Nucleus accumbens (tissue), 56 donors: ENCODE measurements at places on chromosomes 11 and 22.

DNA sequence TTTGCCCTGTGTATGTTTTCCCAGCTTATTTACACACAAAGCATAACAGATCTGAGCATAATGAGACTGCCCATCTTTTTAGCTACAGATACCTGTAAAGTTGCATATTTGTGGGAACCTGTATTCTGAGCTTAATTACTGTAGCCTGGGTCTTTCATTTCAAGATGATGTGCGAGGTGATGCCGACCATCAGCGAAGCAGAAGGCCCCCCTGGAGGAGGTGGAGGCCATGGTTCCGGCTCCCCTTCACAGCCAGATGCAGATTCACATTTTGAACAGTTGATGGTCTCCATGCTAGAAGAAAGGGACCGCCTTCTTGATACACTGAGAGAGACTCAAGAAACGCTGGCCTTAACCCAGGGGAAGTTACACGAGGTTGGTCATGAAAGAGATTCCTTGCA lies 1.5 kb downstream of the PPFIA1 start:
- DNase-seq, result no peak

- DNase-seq, result no peak
These were observed 1.8 kb downstream of the PRAME start for GRCh38 chr22:22556995-22557925.

- no peak for DNase-seq
These were observed 19.9 kb upstream of the BACE1-AS start for GRCh38 chr11:117271208-117271607.

- DNase-seq, result no peak
These were observed 25.8 kb downstream of the PHF21B start for GRCh38 chr22:44983878-44984482.

DNA sequence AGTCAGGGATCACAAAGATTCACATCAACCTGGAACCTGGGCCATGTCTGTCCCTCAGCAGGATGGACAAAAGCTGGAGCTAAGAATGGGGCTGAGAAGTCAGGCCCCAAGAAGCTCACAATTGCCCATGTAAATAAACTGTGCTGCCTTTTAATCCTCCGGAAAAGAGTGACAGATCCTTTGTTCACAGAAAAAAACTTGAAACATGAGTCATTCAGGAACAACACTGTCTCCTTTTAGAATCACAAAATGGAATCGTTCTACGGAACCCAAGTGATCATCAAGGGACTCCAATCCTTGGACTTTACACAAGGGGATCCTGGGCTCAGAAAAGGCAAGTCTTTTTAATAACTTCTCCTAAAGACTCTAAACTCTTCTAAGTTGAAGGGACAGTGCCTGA lies 36.1 kb downstream of the RELT start:
- DNase-seq, result no peak

- no peak for DNase-seq
These were observed 11.0 kb downstream of the GATD1 start for GRCh38 chr11:766106-766935.

DNA sequence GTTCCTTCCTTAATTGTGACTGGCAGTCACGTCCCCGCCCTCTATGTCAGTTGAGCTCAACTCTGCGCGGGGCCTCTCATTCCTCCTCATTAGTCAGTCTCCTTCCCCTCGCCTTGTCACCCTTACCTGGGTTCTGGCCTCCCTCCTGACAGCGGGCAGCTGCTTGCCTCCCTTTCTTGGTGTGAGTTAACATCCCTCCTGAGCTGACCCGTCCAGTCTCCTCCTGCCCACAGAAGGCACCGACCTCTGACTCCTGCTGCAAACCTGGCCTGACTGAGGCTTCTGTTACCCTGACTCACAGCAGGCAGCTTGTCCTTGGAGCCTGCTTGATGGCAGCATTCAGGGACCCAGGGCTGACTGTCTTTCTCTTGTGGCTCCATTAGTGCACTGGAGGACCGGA lies 45.2 kb downstream of the GRIK4 start:
- DNase-seq, result no peak

GRCh38 chr11:31987118-31988005 lies 103.5 kb upstream of the RCN1 start:
- no peak for DNase-seq

DNA sequence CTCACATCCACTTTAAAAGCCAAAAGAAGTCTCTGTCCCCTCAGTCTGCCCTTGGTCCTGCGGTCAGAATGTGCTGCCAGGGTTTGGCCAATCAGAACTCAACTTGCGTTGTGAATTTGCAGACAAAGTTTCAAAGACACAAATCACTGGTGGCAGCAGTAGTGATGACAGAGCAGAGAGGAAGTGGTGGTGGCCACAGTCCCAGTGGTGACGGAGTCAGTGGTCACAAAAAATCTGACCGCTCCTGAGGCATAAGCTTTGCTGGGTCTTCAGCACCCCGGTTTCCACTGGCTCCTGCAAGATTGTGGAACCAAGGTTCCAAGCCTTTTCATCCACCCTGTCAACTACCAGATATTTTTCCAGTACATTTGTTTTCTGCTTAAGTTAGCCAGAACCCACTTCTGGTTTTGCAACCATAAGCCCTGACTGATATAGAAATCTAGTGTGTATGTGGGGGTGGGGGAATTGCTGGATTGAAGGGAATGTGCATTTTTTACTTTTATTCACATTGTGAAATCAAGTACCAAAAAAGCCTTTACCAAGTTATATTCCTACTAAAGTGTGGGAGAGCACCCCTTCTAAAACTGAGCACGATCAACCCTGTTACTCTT lies 112.3 kb downstream of the TMPRSS5 start:
- DNase-seq, result no peak

- DNase-seq, result no peak
These were observed 64.6 kb downstream of the ARHGEF12 start for GRCh38 chr11:120400564-120401364.

- DNase-seq, result no peak
These were observed 114.2 kb downstream of the CACNA1I start for GRCh38 chr22:39684702-39685281.

DNA sequence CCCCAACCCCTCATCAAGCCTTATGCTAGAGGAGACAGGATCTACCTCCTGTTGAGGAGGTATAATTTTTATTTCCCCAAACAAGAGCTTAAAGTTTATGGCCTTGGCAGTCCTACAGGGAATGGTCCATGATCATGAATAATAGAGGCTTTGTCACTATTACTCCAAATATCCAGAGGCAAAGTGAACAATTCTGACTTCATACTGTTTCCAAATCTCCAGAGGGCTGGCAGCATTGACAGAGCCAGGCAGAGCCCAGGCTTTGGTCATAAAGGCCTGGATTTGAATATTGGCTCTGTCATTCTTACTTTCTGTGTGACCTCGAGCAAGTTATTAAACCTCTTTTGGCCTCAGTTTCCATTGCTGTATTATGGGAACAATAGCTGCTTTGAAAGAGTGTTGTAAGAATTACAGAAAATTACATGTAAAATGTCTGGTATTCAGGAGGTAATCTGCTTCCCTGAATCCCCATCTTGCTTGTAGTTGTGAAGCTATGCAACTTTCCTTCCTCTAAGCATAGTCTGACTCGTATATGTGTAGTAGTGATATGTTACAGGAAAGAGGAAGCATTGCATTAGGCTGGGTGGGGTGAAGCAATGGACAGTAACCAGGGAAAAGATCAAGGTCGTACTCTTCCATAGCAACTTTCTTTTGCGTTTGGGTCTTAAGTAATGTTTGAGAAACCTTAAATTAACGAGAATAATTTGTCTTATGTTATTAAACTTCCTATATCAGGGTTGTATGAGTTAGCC lies 88.8 kb downstream of the CD44 start:
- no peak for DNase-seq

GRCh38 chr22:42693763-42694683 lies 26.6 kb downstream of the A4GALT start:
- no peak for DNase-seq

DNA sequence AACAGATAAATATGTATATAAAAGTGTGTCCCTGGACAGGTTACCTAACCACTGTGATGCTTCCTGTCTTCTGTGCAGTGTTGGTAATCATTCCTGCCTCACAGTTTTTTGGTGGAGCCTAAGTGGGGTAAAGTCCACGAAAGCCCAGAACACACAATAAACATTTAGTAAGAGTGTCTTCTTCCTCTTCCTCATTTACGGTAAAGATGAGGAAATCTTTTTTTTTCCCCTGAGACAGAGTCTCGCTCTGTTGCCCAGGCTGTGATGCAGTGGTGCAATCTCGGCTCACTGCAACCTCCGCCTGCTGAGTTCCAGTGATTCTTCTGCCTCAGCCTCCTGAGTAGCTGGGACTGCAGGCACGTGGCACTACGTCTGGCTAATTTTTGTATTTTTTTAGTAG lies 117.1 kb downstream of the LDLRAD3 start:
- DNase-seq, result no peak

DNA sequence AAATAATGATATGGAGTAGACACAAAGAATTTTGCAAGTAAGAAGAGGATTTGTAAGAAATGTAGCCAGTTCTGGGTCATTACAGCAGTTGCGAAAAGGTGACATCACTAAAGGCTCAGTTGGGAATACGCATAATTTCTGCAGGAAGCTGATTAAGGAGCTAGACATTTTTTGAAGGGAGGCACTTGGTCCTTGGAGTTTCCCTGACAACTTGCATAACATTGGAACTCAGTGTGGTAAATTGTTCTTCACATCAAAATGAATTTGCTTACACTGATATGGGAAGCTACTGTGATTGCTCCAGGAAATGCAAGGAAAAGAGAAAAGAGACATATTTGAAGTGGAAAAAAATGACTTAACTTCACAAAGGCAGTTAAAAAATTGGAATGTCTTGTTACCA lies 626.1 kb downstream of the NELL1 start:
- DNase-seq, result no peak

DNA sequence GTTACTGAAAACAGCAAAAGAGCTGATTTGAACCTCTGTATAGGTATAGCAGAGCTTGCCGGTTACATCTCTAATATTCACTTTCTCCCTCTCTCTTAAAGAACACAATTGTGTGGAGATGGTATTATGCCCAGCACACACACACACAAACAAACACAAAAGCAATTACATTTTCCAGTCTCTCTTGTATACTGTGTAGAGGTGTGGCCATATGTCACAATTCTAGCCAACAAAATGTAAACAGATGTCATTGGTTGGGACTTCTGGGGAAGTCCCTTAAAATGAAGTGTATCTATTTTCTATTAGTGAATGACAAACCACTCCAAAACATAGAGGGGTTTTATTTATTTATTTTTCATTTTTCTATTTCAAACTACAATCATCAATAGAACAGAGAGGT lies 12.8 kb downstream of the KCTD14 start:
- DNase-seq, result no peak

- no peak for DNase-seq
These were observed 182.1 kb upstream of the KIRREL3 start for GRCh38 chr11:127182586-127183203.

DNA sequence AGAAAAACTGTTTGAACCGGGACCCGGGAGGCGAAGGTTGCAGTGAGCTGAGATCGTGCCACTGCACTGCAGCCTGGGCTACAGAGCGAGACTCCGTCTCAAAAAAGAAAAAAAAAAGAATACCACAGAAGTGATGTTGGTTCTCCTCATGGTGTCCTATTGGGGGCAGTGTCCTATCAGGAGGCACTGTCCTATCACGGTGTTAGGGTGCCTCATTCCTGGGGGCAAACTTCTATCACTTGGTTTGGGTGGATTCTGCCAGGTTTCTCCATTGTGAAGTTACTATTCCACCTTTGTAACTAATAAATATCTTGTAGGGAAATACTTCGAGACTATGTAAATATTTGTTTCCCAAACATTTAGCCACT lies 19.6 kb downstream of the PRR14L start:
- no peak for DNase-seq

- no peak for DNase-seq
These were observed 62.2 kb downstream of the ARFGAP3 start for GRCh38 chr22:42794551-42795510.

DNA sequence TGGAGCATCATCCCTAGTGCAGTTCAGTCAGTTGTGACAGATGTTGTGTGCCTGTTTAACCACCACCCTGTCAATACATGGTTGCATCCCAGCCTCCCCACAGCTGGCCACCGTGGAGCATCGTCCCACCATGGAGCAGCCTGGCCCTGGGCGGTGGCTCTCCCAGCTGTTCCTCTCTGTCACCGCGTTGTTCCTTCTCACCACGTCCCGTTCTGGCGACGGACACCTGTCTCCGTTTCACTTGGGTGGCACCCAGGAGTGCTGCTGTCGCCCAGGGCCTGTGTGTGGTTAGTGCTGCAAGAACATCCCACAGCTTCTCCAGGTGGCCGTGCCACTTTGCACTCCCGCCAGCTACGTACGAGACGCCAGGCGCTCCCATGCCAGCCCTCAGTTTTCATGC lies 26.5 kb downstream of the MUC6 start:
- DNase-seq, result no peak

DNA sequence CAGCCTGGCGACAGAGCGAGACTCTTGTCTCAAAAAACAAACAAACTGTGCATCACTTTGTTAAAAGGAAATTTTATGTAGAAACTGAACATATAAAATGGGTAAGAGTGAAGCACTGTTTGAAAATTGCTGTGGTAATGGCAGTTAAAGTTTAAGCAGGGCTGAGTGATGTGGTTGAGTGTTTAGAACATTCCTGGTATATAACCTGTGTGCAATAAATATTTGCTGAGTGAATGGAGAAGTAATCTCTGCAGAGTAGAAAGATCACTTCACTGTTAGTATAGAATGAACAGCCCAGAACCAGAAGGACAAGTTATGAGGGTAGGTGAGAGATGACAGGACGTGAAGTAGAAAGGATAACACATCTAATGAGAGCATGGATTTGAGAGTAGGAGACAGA lies 27.3 kb downstream of the CECR2 start:
- no peak for DNase-seq

DNA sequence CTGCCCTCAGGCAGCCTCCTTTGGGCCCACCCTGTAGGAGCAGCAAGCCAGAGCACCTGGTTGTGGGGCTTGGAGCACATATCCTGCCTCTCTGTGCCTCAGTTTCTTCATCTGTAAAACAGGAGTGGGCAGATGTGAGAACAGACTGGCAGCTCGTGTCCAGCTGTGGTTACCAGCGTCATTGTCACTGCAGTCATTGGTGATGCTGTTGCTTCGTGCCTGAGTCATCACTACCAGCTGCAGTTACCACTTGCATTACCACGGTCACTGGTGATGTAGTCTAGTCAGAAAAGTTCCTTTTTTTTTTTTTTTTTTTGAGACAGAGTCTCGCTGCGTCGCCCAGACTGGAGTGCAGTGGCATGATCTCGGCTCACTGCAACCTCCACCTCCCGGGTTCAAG lies 20.4 kb downstream of the RSPH14 start:
- DNase-seq, result no peak

- DNase-seq, result no peak
These were observed 15.7 kb upstream of the FBXO3 start for GRCh38 chr11:33790040-33790439.
